ENCODE measurements at places on chromosomes 13 and 19.

- no peak for DNase-seq
Measured at GRCh38 chr13:42722883-42723539, 58.4 kb upstream of the FAM216B start.

DNA sequence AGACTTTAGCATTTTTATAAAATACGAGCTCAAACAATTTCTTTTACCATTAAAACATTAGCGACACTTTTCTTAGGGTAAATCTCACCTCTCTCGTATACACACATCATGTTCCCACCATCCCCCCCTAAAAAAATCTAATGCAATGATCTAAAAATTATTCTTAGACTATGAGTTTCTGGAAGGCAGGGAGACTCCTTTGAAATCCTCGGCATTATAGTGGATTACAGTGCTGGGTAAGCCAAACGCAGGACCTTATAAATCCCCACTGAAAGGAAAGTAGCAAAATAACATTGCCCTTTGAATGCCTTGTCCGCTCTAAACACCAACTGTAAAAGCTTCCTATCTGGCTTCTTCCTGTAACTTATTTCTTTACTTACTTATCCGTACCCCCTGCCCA is 35.0 kb downstream of the NUFIP1 start:
- DNase-seq, result no peak

GRCh38 chr13:99378985-99379733 is 72.0 kb upstream of the GPR183 start:
- DNase-seq, result no peak

DNA sequence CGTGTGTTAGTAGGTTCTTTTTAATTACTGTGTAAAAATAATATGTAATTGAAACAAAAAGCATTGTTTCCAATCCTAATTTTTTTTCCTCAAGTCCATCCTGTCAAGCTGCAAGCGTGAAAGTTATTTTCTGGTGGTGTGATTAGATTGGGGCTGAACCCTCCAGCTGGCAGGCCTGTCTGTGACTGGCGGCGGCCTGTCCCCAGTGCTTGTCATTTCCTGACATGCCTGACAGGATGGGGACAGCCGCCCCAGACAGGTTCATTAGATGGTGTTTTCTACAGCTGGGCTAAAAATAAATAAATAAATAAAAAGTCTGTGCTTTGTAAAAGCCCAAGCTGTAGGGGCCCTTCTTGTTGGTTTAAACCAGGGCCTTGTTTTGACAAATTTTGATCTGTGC is 53.7 kb upstream of the MAB21L1 start:
- no peak for DNase-seq

- DNase-seq, result no peak
Measured at GRCh38 chr13:91319996-91320395, 27.5 kb upstream of the MIR17HG start.

DNA sequence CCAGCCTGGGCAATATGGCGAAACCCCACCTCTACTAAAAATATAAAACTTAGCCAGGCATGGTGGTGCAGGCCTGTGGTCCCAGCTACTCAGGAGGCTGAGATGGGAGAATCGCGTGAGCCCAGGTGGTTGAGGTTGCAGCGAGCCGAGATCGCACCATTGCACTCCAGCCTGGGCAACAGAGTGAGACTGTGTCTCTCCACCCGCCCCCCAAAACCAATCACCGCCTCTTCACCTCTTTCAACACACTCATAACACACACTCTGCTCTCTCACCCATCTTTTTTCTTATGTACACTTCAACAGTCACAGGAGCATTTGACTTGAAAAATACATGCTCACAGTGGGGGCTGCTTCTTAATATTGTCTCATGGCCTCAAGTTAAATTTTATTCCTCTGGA is 76.8 kb downstream of the ESD start:
- DNase-seq, result no peak

DNA sequence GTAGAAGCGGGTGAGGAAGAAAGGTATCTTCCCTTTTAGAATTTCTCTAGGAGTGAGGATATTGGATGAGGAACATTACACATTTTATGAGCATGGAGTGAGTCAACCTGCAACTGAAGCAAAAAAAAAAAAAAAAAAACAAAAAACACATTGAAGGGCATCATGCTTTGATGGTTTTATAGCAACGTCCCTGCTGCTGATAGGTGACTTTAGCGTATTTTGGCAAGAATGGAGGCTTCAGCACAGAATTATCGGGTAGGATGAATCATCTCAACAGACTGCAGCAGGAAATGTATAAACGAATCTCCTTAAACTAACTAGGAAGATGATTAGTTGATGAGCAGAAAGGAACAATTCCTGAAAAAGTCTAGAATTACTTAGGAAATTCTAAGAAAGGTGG is 1359.6 kb upstream of the ATXN8OS start:
- no peak for DNase-seq

GRCh38 chr13:97483465-97483864 is 49.5 kb downstream of the RAP2A start:
- DNase-seq, result no peak

DNA sequence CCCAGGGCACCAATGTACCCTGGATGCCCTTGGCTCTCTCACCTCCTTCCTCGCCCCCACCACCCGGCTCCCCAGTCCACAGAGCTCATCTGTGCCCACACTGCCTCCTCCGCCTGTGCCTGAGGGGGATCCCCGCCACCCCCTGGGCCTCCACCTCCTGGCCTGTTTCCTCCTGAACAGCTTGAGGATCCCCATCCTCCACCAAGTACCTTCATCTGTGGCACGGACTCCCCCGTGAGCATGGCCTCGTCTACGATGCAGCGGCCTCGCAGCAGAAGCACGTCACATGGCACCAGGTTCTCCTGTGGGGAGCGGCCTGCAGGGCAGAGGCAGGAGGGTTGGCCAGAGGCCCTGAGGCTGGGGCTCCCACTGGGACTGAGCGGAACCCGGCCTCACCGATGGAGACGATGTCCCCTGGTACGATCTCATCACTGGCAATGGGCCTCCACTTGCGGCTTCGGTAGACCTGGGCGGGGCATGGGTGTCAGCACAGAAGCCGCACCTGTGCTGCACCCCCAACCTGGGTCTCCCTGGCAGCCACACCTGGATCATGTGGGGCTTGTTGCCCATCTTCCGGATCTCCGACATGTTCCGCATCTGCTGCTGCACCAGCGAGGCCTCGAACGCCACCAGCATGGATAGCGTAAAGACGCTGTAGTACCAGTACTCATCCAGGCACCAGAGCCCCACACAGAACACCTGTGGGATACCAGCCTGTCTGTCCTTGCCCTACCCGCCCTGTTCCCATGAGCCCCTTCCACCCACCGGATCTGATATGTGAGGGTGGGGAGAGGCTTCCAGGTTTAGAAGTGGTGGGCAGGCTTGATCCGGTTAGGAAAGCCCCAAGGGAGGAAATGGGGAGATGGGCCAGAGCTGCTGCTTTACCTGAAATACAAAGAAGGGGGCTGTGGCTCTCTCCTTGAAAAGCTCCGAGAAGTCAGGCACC is 6.8 kb downstream of the ATP13A1 start:
- no peak for DNase-seq

DNA sequence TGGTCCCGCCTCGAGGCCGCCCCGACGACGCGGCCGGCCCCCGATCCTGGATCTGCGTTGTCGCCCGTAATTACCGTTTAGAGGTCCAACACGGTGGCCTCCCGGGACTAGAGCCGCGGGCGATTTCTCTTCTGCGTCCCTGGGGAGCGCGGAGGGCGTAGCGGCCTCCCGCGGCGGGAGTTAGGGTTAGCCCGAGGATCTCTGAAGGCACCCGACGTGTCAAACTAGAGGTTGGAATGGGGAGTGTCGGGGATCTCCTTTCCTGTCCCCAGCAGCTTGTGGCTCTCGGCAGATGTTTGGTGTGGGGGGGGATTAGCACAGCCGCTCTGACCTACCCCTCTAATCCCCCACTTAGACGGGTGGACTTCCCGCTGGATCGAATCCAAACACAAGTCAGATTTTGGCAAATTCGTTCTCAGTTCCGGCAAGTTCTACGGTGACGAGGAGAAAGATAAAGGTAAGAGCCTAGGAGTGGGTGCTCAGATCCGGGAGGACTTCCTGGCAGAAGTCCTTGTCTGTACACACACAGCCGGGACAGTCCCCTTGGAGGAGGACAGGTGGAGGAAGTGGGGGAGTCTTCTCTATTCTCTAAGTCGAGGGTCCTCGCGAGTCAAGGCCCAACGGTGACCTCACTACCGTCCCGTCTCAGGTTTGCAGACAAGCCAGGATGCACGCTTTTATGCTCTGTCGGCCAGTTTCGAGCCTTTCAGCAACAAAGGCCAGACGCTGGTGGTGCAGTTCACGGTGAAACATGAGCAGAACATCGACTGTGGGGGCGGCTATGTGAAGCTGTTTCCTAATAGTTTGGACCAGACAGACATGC is 581 bp downstream of the CALR start:
- DNase-seq, result peak; percentile 75

GRCh38 chr19:10729411-10729810 is 11.5 kb downstream of the DNM2 start:
- DNase-seq, result no peak

GRCh38 chr13:39102981-39103490 is 64.8 kb downstream of the NHLRC3 start:
- DNase-seq, result no peak

DNA sequence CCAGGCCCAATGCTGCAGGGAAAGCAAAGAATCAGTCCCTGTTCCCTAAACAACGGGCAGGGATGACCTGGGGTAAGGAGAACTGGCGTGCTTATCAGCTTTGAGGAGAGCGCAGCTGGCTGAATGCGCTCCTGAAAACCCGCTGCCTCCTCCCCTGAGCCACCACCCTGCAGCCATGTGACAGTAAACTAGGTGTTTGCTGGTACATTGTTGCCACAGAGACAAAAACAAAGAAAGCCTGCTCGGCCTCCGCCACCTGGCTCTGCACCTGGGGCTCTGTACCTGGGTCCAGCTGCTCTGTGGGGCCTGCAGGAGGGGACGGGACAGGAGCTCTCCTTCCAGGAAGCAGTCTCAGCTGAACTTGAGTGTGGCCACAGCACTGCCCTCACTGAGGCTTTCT is 21.8 kb downstream of the MCF2L start:
- DNase-seq, result no peak

DNA sequence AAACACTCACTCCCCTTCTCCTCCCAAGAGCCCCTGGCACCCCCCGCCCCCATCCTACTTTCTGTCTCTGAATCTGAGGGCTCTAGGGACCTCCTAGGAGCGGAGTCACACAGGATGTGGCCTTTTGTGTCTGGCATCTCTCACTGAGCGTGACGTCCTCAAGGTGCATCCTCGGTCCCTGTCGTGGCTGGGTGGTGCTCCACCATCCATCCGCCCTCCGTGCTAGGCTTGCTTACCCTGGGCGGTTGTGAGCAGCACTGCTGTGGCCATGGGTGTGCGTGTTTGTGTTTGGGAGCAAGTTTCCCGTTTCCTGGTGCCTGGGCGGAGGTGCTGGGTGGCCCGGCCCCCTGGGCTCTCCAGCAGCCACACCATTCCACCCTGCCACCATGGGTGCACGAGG is 12.2 kb downstream of the PLEKHJ1 start:
- DNase-seq, result no peak

DNA sequence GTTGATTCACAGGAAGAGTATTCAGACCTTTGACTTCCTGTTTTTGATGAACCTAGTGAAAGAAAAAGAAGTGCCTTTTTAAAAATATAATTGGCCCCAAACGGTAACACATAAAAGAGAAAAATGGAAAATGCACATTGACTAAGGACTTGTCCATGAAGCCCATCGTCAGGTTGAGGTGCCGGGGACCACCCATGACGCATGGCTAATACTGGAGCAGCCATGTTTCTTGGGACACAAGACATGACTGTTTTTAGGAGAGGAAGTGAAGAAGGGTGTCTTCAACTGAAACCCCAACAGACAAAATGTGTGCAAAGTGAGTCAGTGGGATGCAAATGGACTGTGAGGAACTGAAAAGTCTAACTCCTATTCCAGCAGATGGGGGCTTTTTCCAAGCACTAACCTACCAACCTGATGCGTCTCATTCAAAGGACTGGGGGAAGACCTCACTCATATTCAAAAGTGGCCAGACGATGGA is 459.4 kb downstream of the FOXO1 start:
- DNase-seq, result no peak

GRCh38 chr13:94192431-94192975 is 287.0 kb downstream of the DCT start:
- DNase-seq, result peak; percentile 49

GRCh38 chr13:24247016-24247415 is 62.4 kb upstream of the C1QTNF9 start:
- no peak for DNase-seq

- DNase-seq, result no peak
Measured at GRCh38 chr13:48401480-48401879, 11.4 kb downstream of the LPAR6 start.

GRCh38 chr19:18029617-18030338 is 21.8 kb downstream of the ARRDC2 start:
- peak; percentile 94 for DNase-seq

DNA sequence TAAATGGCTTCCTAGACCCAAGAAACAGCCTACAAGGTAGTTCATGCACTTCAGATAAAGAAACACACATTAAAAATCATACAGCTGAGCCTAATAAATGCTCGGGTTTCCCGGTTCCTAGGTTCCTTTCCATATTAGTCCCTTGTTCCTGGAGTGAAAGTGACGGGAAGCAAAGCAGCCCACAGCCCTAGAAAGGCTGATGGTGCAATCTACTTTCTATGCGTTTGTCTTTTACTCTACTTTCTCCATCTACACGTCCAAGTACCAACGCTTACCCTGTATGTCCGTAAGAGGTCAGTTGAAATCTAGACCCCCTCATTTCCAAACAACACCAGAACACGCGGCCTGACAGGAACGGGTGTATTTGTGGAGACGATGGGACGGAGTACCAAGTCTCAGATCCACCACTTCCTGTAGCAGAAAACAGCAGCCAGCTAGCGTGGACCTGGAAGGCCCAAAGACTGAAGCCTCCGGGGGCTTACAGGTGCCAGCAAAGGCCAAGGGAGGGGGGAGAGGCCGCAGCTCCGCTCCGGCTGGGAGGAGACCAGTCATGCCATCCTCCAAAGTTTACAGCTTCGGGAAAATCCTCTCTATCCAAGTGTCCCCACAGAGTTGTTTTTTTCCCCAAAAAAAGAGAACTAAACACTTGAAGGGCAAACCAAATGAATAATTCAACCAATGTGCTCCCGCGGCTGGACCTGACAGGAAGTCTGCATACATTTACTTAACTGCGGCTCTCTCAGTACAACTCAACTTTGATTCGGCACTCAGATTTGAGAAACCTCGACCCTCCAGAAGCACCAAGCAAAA is 34.1 kb downstream of the STK24 start:
- DNase-seq, result no peak

- no peak for DNase-seq
Measured at GRCh38 chr19:37980419-37981170, 73.6 kb downstream of the SIPA1L3 start.

GRCh38 chr19:32498648-32499200 is 82.3 kb upstream of the PDCD5 start:
- no peak for DNase-seq

GRCh38 chr13:44796597-44797490 is 192.4 kb downstream of the NUFIP1 start:
- DNase-seq, result no peak

GRCh38 chr13:96629331-96629730 is 364.9 kb downstream of the OXGR1 start:
- DNase-seq, result no peak

- DNase-seq, result peak; percentile 87
Measured at GRCh38 chr13:49681842-49682435, 9.3 kb downstream of the EBPL start.

GRCh38 chr13:79406597-79406908 is 498 bp upstream of the RBM26 start:
- DNase-seq, result no peak

GRCh38 chr13:96500953-96501352 is 411.0 kb downstream of the HS6ST3 start:
- DNase-seq, result no peak

Measured in NCI-H524 (cell line).